H4 (cell line): ENCODE measurements at places on chromosomes 12 and 14. TPM values are rescaled to one million over a fixed set of nuclear protein-coding genes. Genes with fewer than 3 reads are reported as not detected.

Gene LRP1-AS
- total RNA-seq, result not detected in 2 replicates

DNA sequence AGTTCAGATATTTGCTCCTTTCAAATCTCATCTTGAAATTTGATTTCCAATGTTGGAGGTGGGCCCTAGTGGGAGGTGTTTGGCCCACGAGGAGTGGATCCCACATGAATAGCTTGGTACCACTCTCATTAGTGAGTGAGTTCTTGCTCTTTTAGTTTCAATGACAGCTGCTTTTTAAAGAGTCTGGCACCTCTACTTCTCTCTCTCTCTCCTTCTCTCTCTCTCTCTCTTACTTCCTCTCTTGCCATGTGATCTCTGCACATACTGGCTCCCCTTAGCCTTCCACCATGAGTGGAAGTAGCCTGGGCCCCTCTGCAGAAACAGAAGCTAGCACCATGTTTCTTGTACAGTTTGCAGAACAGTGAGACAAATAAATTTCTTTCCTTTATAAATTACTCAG, 25.1 kb downstream of the GPR65 start:
- DNase-seq, result no peak

DNA sequence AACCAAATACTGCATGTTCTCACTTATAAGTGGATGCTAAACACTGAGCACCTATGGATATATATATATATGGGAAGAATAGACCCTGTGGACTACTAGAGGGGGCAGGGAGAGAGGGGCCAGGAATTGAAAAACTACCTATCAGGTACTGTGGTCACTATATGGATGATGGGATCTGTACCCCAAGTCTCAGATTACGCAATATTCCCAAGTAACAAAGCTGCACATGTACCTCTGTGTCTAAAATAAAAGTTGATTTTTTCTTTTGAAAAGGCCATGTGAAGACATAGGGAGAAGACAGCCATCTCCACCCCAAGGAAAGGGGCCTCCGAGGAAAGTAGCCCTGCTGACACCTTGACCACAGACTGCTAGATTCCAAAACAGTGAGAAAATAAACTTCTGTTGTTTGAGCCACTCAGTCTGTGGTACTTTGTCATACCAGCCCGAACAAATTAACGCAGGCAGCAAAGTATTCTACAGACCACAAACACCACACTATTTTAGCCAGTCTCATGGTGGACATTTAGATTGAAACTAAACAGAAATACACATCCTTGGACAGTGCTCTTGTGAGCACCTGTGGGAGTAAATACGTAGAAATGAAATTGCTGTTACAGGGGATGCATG, 197.1 kb downstream of the EFCAB11 start:
- no peak for DNase-seq

GRCh38 chr12:131290255-131290959, 336.7 kb downstream of the ADGRD1 start:
- no peak for DNase-seq

DNA sequence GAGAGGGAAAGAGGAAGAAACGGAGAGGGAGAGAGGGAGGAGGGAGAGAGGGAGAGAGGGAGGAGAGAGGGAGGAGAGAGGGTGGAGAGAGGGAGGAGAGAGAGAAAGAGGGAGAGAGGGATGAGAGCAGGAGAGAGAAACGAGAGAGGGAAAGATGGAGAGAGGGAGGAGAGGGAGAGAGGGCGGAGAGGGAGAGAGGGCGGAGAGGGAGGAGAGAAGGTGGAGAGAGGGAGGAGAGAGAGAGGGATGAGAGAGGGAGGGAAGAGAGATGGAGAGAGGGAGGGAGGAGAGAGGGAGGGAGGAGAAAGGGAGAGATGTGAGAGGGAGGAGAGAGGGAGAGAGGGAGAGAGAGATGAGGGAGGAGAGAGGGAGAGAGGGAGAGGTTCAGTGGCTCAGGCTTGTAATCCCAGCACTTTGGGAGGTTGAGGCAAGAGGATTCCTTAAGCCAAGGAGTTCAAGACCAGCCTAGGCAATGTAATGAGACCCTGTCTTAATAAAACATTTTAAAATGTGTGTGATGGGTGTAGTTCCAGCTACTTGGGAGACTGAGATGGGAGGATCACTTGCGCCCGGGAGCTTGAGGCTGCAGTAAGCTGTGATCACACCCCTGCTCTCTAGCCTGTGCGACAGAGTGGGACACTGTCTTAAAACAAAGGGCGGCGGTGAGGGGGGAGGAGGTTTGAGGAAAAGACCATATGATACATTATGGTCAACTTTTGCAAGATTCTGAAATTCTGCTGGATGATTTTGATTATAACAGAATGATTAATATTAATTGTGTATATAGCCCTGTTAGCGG, 21.3 kb upstream of the SNRPF start:
- no peak for DNase-seq

GRCh38 chr12:24906141-24906540, 42.8 kb downstream of the BCAT1 start:
- no peak for DNase-seq

Gene KIF5A
- total RNA-seq, result 0.27 TPM in 1 of 2 replicates, not detected in the other

- DNase-seq, result no peak
Observed at GRCh38 chr12:32826807-32827412, 69.7 kb downstream of the PKP2 start.

- DNase-seq, result no peak
Observed at GRCh38 chr14:68719634-68720384, 73.1 kb downstream of the ZFP36L1 start.

- DNase-seq, result peak; percentile 80
Observed at GRCh38 chr14:68607081-68607866, 185.6 kb downstream of the ZFP36L1 start.

Gene OTX2
- not detected in 2 replicates for total RNA-seq

- peak; percentile 55 for DNase-seq
Observed at GRCh38 chr14:102500158-102500662, 9.4 kb downstream of the ANKRD9 start.

- DNase-seq, result no peak
Observed at GRCh38 chr12:6828781-6829535, 751 bp downstream of the P3H3 start.

GRCh38 chr14:92589213-92589852, 75.8 kb downstream of the RIN3 start:
- peak; percentile 23 for DNase-seq

Gene GZMB
- not detected in 2 replicates for total RNA-seq

Gene CFAP54
- 0.64 and 1.8 TPM in 2 replicates for total RNA-seq
